ENCODE measurements at places on chromosomes 12 and 14.

GRCh38 chr14:94460631-94461416 is 8.2 kb upstream of the SERPINA11 start:
- no peak for DNase-seq

- no peak for DNase-seq
These were observed 28.6 kb downstream of the PACS2 start for GRCh38 chr14:105343194-105343593.

- no peak for DNase-seq
These were observed 28.5 kb upstream of the MYBPC1 start for GRCh38 chr12:101566318-101566717.

GRCh38 chr12:13552830-13553229 is 356.3 kb downstream of the EMP1 start:
- DNase-seq, result no peak

DNA sequence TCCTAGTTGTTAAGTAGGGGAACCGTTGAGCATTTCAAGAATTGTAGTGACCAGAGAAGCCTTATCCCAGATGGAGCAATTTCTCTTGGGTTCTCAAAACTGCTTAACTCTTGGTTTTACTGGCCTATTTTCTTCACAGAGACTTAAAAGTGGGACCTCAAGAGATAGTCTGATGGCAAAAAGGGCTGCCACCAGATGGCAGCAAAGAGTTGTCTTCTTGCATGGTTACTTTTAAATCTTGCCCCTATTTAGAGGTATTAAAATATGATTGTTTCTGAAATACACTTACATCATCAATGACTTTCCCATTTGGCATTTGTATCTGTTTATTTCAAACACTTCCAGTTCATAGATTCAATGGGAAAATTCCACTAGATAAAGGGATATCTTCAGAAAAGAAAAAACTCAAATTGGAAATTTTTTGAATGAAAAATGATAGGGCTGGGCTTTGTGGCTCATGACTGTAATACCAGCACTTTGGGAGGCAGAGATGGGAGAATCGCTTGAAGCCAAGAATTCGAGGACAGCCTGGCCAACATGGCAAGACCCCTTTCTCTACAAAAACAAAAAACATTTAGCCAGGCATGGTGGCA is 69.9 kb upstream of the CNTN1 start:
- peak; percentile 17 for DNase-seq

GRCh38 chr14:74083161-74083560 is 1.1 kb downstream of the ALDH6A1 start:
- DNase-seq, result no peak

GRCh38 chr12:13173012-13173932 is 23.3 kb upstream of the EMP1 start:
- DNase-seq, result no peak

GRCh38 chr12:26164118-26164517 is 31.3 kb upstream of the SSPN start:
- no peak for DNase-seq

DNA sequence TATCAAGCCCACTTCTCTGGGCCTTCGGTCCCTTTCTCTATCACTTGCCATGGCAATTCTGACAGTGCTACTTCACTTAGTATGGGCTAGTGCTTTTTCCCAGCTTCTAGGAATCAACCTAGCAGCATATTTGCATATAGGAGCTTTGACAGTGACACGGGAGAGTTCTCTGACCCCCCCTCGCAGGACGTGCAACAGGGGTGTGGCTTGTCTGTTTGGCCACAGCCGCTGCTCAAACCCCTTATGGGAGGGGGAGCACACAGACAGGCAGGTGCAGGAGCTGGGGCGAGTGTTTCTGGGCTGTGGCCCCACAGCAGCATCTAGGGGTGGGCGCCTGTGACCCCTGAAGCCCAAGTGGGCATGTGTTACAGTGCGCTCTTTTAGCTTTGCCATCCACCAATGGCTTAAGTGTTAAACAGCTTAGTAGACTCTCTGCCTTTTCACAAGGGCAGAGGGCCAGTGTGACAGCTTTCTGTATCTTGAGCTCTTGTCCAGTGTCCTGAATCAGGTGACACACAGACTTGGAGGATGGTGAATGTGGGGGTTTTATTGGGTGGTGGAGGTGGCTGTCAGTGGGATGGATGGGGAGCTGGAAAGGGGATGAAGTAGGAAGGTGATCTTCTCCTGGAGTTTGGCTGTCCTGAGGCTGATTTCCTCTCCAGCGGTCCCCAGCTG is 229.3 kb downstream of the PCNX1 start:
- no peak for DNase-seq

DNA sequence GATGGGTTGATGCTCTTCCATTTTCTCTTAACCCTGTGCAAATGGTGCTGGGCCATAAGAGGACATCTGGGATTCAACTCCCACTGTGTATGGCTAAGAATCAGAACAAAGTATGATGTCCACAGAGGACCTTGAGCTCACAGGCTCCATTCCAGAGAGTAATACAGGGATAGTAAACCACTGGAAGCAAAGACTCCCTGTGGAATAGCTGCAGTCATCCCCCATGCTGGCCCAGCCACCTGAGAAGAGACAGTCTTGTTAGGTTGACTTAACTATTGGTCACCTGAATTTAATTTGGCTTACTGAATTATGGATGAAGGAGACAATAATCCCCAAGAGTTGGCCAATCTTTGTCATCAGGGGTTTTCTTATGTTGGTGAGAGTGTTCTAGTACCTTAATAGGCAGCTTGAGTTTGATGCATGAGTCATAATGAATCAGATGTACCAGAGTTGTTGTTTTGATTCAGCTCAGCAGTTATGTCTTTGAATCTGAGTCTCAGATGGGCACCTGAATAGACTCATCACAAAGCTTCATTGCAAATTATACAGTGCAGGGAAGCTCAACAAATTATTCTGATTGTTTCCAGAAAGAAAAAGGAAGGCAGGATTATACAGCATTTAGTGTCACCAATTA is 122.7 kb downstream of the SSPN start:
- no peak for DNase-seq

DNA sequence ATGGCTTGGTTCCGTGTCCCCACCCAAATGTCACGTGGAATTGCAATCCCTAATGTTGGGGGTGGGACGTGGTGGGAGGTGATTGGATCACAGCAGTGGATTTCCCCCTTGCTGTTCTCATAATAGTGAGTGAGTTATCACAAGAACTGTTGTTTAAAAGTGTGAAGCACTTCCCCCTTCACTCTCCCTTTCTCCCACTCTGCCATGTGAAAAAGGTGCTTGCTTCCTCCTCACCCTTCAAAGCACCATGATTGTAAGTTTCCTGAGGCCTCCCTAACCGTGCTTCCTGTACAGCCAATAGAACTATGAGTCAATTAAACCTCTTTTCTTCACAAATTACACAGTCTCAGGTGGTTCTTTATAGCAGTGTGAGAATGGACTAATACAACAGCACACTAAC is 5.3 kb upstream of the CEP128 start:
- DNase-seq, result no peak

GRCh38 chr14:69663300-69663643 is 51.9 kb downstream of the SUSD6 start:
- no peak for DNase-seq

- no peak for DNase-seq
These were observed 235.9 kb downstream of the ERC1 start for GRCh38 chr12:1226951-1227350.

GRCh38 chr12:124555168-124556073 is 12.0 kb downstream of the NCOR2 start:
- DNase-seq, result no peak

DNA sequence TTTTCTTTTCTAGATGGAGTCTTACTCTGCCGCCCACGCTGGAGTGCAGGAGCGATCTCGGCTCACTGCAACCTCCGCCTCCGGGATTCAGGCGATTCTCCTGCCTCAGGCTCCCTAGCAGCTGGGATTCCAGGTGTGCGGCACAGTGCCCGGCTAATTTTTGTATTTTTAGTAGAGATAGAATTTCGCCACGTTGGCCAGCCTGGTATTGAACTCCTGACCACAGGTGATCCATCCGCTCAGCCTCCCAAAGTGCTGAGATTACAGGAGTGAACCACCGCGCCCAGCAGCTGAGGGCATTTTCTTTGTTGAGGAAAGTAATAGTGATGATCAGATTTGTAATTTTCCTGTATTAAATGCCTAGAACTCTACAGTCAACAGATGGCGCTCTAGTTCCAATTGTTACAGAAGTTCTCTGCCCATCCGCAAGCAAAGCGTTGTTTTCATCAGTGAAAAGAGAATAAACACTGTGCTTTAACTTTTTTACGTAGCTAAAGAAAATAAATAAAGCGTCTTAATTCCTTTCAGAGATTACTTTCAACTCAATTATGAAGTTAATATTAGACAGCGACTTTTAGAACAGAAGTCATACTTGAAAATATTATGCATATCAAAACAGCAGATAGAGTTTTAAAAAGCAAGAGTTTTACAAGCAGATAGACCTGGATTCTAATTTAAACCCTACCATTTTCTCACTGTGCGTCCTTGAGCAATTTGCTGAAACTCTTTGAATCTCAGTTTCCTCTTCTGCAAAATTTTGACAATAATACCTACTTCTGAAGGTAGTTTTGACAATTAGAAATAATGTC is 335.1 kb downstream of the DUSP6 start:
- no peak for DNase-seq

GRCh38 chr14:51094282-51094821 is 553 bp downstream of the TRIM9 start:
- peak; percentile 28 for DNase-seq

DNA sequence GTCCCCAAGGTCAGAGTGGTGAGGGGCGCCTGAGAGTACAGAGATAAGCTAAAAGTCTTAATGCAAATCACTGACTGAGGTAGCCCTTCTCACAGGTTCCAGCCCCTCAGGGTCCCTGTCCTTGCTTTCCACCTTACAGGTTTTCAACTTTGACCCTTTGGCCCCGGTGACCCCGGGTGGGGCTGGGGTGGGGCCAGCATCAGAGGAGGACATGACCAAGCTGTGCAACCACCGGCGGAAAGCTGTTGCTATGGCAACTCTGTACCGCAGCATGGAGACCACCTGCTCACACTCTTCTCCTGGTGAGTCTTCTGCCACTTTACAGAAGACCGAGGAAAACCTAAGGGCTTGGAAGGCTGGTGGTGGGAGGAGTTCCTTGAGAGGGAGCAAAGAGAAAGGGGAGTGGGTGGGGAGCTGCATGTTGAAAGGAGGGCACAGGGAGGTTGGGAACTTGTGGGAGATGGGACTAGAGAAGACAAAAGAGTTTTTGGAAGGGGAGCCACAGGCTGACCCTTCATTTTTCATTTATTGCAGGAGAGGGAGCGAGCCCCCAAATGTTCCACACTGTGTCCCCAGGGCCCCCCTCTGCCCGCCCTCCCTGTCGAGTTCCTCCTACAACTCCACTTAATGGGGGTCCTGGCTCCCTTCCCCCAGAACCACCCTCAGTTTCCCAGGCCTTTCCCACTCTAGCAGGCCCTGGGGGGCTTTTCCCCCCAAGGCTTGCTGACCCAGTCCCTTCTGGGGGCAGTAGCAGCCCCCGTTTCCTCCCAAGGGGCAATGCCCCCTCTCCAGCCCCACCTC is 2.4 kb downstream of the MBD6 start:
- DNase-seq, result no peak

DNA sequence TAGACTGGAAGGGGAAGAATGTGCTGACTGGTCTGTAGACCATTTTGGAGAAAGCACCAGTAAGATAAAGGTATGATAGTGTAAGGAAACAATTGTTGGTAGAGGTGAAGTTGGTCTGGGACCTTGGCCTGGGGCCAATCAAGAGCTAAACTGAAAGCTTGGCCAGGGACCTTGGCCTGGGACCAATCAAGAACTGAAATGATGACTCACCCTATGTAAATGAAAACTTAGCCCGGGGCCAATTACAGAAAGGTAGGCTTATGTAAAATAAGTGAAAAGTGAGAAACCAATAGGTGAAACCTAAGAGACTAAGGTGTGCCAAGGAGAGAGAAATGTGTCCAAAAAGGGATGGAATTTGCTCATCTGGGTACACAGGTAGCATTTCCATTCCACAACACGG is 776.0 kb downstream of the C12orf50 start:
- DNase-seq, result no peak

GRCh38 chr12:1305063-1305434 is 289.3 kb downstream of the FBXL14 start:
- no peak for DNase-seq

- DNase-seq, result no peak
These were observed 15.9 kb downstream of the FBLN5 start for GRCh38 chr14:91931478-91932088.

DNA sequence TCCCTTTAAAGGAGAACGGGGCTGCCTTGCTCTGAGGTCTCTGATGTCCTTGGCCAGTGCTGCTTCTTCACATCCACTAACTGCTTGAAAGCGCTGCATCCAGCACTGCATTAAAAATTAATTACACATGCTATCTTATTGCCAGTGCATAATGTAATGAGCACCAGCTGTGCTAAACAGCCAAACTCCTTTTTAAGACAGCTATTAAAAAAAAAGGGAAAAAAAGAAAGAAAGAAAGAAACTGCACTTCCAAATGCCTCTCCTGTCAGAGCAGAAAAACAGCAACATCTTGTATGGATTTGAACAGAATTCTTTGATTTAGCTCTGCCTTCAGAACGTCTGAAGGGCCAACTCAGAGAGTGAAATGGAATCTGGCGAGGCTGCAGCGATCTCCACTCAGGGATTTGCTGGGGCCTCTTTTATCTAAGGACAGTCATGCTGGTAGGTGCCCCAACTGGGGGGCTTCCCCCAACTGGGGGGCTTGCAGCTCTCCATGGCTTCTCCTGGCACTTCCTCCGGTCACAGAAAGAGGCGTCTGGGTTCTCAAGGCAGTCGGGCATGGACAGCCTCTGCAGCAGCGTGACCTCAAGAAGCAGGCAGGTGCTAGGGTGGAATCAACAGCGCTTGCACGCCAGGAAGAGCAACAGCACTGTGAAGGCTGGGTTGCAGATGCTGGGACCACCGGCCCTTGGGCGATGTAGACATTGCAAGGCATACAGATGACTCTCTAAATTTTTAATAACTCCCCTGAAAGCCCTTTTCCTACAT is 46.4 kb downstream of the BCL11B start:
- no peak for DNase-seq

GRCh38 chr12:48875944-48876515 is 10.4 kb upstream of the RND1 start:
- DNase-seq, result no peak

GRCh38 chr14:100297320-100298300 is 8.6 kb downstream of the SLC25A29 start:
- DNase-seq, result peak; percentile 59

DNA sequence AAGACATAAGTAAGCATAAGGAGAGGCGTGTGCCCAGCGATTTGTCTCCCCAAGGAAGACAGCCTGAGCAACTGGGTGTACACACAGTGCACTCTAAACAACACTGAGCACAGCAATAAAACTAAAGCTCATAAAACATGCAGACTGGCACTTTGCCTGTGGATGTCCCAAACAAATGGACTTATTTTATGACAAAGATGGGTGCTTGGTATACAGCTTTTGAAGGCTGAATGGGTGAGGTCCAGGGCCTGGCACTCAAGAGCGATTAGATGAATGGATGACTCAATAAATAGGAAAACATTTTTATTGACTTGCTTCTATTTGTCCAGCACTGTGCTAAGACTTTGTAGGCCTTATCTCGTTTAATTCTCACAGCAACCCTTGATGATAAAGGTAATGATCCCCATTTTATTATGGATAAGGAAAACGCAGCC is 28.5 kb downstream of the LGMN start:
- no peak for DNase-seq

Data from amygdala (tissue), 56 donors.